Epithelial cell of proximal tubule (primary cell): ENCODE measurements at places on chromosomes 3 and 15. TPM values are rescaled to one million over a fixed set of nuclear protein-coding genes. Genes with fewer than 3 reads are reported as not detected.

The NCK1 gene
- 11.4 and 25.2 TPM in 2 replicates for total RNA-seq

The IL20RB gene
- total RNA-seq = 0.14 TPM in 1 of 2 replicates, not detected in the other

The FHIT gene
- total RNA-seq = 0.65 and 3.7 TPM in 2 replicates

The TMEM108 gene
- total RNA-seq = 1.4 and 1.7 TPM in 2 replicates

The ANKUB1 gene
- not detected in 2 replicates for total RNA-seq

The TERC gene
- total RNA-seq = 196 and 307 TPM in 2 replicates

The CFAP92 gene
- total RNA-seq = not detected in 2 replicates

The HCN4 gene
- 0.14 and 0.17 TPM in 2 replicates for total RNA-seq

The LRRC31 gene
- total RNA-seq = 0.14 TPM in 1 of 2 replicates, not detected in the other

The CCDC51 gene
- total RNA-seq = 22.0 and 26.9 TPM in 2 replicates

The NTRK3 gene
- not detected in 2 replicates for total RNA-seq
